Thymus (tissue), 14 donors: ENCODE measurements at places on chromosomes 11 and 22. TPM values are rescaled to one million over a fixed set of nuclear protein-coding genes. Genes with fewer than 3 reads are reported as not detected.

Gene PAMR1
- 5.6 TPM for total RNA-seq

Gene ANO9
- total RNA-seq: 26.3 TPM

Gene MAP4K2
- total RNA-seq: 23.9 TPM

Gene KDM4D
- 0.85 TPM for total RNA-seq

Gene TESMIN
- total RNA-seq: 2.0 TPM

Gene HMBS
- total RNA-seq: 5.4 TPM

Gene CHST1
- total RNA-seq: 0.80 TPM

Gene SPON1
- total RNA-seq: 3.6 TPM

Gene PRSS23
- 8.9 TPM for total RNA-seq

Gene OR2D2
- 0.14 TPM for total RNA-seq

Gene NLRP14
- 0.94 TPM for total RNA-seq

Gene LAYN
- total RNA-seq: 11.5 TPM

Gene LRP4
- 1.8 TPM for total RNA-seq

Gene KCTD14
- total RNA-seq: 1.2 TPM
